ENCODE measurements at places on chromosomes 3 and 15.
A peak's percentile ranks its signal among the peaks of the same experiment; 100 is the strongest.

- no peak for DNase-seq
These were observed 377.0 kb downstream of the GAP43 start for GRCh38 chr3:116000311-116000710.

GRCh38 chr3:4980229-4981203, 1.3 kb downstream of the BHLHE40 start:
- peak; percentile 88 for DNase-seq

DNA sequence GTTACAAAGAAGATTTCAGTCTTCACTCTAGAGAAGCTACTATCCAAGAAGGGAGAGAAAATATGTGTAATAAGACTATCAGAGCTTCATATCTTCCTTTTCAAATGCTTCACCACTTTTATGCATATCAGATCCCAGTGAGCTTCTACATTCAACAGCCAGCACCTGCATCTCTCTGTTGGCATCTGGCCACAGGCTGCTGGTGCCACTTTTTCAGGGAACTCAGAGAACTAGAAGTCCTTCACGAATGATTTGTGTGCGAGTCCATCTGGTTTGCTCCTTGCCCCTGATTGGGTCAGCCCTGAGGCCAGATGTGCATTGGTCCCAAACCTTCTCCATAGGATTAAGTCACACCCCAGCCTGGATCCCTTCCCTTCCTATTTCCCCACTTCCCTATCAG, 22.1 kb downstream of the SNTN start:
- no peak for DNase-seq

GRCh38 chr3:134374105-134374790, at the start of gene AMOTL2:
Gene AMOTL2 (minus strand): TSS chr3:134374447. CDS start chr3:134371433, 3,014 bp downstream.
- no peak for DNase-seq

DNA sequence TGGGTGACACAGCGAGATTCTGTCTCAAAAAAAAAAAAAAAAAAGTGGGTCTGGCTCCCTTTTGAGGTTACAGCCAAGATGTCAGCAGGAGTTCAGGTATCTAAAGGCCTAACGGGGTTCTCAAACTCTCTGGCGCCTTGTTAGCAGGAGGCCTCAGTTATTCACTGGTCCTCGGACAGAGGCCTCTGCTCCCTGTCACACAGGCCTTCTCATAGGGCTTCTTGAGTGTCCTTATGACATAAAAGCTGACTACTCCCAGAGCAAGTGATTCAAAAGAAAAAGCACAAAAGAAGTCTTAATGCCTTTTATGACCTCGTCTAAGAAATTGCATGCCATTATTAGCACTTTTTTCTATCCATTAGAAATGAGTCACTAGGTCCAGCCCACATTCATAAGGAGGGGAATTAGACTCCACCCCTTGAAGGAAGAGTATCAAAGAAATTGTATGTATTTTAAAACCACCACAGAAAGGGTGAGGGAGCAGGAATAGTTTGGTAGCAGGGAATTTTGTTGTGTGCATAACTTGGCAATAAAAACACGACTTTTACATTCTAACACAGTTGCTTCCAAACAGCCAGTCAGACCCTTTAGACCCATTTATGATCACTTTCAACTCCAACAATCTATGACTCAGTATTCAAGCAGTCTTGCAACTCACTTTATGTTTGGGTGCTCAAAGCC, 90.3 kb downstream of the MEX3B start:
- no peak for DNase-seq

- no peak for DNase-seq
These were observed 2.2 kb upstream of the RNF7 start for GRCh38 chr3:141735770-141736465.

- no peak for DNase-seq
These were observed 10.3 kb upstream of the ABHD10 start for GRCh38 chr3:111968319-111969054.

- no peak for DNase-seq
These were observed 61.7 kb downstream of the FSIP1 start for GRCh38 chr15:39720621-39721611.

DNA sequence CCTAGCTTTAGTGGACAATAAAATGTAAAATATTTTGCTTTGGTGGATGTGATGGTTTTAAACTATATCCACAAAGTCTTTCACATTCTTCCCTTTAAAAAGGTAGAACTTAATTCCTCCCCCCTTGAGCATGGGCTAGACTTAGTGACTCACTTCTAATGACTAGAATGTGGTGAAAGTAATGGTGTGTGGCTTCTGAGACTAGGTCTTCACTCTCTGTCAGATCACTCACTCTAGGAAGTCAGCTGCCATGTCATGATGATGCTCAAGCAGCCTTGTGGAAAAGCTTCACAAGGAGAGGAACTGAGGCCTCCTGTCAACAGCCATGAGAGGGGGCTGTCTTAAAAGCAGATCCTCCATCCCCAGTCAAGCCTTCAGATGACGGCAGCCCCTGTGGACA, 4.2 kb downstream of the LRRC2 start:
- DNase-seq, result no peak

DNA sequence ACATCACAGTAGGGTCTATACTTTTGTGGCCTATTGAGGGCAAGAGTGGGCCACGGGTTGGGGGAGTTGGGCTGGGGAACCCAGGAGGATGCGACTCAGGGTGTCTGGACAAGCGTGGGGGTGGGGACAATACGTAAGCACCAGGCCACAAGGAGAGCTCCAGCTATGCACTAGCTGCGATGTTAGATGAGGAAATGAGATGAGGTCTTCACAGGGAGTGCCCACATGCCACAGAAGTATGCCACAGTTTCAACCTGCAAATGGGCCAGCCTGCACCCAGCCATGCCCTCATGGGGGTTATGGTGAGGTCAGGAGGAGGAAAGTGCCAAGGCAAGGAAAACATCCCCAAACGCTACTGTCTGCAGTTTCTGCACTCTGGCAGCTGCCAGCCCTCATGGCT, 30.5 kb downstream of the CACNA2D2 start:
- DNase-seq, result peak; percentile 9

DNA sequence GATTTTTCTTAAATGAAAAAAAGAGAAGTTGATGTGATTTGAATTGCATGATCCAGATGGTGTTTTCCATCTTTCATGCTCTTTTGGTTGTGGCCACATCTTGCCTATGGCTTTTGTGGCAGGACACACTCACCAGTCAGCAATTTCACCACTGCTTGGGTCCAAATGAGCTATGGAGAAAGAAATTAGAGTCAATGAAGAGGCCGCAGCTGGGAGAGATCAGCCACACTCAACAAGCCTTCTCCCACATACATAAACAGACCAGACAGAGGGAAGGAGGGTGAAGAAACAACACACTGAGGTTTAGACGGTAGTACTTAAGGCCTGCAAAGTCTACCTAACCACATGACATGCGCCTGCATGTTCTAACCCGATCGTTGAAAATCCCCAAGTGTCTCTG, 110.7 kb upstream of the CDIN1 start:
- DNase-seq, result no peak

GRCh38 chr3:138082992-138083386, 32.4 kb downstream of the DZIP1L start:
- DNase-seq, result no peak

DNA sequence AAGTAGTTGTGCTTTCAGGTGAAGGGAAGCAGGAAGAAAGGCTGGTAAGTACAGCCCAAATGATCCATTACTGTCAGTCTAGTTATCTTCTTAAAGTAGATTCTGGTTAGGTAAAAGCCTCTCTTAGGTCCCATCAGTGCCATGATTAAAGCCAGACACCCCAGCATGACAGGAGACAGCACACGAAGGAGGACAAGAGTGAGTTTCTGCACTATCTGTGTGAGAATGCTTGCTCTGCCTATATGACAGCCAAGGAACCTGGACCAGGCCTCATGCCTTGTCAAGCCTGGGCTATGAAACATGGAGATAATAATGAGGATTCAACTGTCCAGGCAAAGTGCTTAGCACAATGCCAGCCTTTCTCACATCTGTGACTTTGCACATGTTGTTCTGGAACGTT, 13.5 kb upstream of the FILIP1L start:
- DNase-seq, result no peak

DNA sequence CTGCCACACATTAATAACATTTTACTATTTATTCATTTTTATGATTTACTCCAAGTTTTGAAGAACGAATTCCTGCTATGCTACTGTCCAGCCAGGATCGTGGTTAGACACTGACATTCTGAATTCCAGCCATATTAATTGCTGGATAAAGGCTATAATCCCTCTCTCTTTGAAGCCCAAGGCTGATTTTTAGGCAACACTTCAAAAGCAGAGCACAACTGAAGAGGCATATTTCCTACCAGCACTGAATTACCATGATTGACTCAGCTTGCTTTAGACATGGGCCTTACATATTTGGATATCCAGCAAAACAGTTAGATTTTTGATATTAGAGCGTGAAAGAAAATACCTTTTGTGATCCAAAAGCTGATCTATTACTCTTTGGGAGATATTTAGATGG, 205.0 kb downstream of the ZIC1 start:
- no peak for DNase-seq

DNA sequence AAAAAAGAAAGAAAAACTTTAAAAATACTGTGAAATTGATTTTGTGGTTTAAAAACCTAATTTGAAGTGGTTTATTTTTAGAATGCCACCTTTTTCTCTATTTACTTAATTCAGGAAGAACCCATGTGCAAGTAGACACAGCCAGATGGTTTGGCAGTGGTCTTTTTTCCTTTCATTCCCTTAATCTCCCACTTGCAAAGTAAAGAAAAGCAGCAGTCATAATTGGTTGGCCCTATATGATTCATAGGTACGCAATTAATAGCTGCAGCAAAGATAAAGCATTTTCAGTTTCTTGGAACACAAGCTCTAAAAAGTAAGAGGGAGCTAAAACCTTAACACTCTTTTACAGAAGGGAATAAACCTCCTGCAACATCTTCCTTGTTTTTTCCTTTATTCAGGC, 115.3 kb downstream of the MECOM start:
- no peak for DNase-seq

All from CD4-positive, alpha-beta T cell treated with Interferon alpha-2 for 1 hour (primary cell).